Fibroblast of skin of right biceps (primary cell): ENCODE measurements at places on chromosomes 3 and 15.
A peak's percentile ranks its signal among the peaks of the same experiment; 100 is the strongest.

- no peak for DNase-seq
Measured at GRCh38 chr3:156298938-156299337, 178.6 kb downstream of the KCNAB1 start.

DNA sequence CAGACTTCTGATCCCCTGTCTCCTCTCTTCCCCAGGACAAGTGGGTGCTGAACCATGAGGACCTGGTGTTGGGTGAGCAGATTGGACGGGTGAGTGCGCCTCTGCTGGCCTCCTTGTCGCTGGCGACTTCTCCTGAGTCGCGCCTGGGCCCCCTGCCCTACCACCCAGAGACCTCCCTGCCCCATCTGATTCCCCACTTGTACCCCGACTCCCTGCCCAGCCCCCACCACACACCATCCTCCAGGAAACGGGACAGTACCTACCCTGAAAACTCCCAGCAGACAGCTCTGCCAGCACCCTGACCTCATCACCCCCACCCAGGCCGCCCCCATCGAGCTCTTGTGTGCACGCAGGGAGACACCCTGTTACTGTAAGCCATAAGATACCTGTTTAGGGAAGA, 7.7 kb downstream of the FES start:
- DNase-seq = no peak

GRCh38 chr15:57526076-57526475, 65.6 kb upstream of the MYZAP start:
- no peak for DNase-seq

DNA sequence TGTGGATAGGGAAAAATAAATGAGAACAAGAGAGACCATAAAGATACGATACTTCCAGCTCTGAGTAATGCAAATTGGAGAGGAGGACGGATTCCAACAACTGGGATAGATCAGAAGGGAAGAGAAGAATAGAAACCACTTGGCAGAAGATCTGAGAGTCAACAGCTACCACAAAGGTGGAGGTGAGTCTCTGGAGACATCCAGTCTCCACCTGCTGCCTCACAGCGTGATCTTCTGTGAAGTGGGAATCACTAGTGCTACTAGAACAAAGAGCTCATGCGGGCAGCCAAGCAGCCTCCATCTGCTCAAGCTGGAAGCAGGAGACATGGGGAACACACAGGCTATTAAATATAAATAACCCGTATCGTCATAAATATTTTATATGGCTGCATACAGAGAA, 558.5 kb upstream of the CFAP20DC start:
- no peak for DNase-seq

GRCh38 chr15:71732636-71733035, 77.7 kb upstream of the NR2E3 start:
- no peak for DNase-seq

GRCh38 chr3:186286114-186286513, 75.9 kb downstream of the DGKG start:
- peak; percentile 62 for DNase-seq

DNA sequence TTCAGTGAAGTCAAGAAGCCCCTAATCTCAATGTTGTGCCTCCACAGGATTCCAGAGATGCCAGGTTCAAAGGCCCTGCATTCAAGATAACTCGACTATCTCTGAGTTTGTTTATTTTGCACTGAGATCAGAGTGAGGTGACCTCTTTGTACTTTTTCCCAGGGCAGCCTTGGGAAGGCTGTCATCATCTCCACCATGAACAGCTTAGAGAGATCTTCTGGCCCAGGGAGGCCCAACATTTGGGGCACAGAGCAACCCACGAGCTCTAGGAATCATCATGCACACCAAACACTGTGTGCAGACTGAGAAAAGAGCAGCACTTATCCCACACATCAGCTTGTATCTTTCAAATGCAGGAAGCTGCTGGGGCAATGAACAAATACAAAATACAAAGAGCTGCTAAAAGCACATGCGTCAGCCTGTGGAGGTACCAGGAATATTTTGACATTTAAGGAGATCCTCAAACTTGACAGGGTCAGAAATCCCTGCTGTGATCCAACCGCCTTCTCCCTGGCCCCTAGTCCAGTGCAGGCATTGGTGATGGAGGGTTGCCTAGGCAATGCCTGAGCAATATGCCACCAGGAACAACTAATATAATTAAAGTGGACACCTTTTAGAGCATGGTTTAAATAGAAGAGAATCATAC, 33.6 kb downstream of the TRIM42 start:
- DNase-seq = no peak

DNA sequence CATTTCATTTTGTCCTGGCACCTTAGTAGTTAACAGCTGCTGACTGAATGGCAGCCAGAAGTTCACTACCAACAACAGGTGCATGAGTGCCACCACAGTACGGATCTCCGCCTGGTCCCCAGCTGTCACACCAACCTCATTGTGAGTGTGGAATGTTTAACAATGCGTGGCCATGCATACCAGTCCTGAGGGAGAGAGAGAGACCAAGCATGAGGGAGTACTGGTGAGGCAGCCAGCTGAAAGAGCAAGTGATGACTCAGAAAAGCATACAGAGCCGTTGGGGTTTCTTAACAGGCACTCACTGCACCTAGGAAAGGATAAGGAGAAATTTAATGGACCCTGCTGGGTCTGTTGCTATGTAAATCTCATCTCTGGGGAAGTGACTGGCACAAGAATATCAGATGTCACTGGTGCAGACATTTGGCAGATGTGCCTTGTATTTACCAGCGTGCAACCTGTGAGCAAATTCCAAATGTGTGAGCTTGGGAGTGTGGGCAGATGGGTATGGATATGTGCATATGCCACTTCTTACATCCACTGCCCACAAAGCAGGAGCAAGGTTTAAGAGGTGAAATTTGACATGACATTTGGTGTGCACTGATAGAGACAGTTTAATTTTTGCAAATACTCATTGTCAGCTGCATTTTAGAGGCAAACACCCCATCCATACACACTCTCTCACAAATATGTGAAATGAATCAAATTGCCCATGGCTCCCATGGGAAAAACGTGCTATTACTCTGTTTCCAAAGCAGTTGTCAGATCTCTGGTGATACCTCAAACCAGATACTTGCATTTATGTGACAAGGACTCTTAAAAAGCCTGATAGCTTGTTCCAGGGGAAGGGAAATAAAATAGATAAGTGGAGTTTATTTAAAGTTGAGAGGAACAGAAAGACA, 245.2 kb upstream of the ARPP21 start:
- no peak for DNase-seq

GRCh38 chr15:89109238-89109637, 21.0 kb downstream of the ABHD2 start:
- no peak for DNase-seq

DNA sequence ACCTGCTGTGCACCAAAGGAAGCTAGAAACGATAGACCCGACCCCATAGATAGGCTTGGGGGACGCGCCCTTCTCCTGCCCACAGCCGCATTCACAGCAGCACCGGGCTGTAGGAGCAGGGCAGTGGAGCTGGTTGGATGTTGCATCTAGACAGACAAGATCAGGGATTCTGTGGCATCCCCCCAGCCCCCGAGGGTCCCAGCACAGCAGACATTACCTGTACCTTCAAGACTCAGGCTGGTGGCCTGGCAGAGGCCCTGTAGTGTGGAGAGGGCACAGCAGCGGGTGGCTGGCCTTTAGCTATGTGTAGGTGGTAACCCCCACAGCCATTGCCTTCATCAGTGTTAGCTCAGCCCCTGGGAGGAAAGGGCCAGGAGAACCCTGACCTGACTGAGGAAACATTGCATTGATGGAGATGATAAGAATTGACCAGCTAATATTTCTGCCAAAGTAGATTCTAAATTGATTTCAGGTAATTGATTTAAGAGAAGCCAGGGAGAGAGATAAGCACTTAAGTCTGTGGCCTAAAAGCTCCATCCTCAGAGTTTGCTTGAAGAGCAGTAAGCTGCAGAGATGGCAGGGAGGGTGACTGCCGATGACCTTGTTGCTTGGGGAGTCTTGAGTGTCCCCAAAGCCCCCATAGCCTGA, 269.4 kb downstream of the TLE3 start:
- DNase-seq = no peak

DNA sequence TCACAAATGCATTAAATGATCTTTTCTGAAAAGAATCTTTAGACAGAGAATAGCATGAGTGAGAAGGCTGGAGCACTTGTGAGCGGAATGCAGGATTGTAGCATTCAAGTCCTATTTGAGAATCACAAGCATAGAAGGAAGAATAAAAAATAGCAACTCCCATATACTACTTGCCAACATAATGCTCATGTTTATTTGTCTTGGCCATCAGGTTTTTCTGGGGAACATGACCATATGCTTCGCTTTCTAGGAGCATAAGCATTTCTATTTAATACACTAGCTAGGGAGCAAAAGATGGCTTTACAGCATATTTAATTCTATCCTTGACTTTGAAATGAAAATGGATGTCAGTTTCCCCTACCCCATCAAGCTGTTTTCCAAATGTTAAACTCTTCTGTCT, 170.3 kb upstream of the MITF start:
- DNase-seq = no peak

- DNase-seq = no peak
Measured at GRCh38 chr3:52193065-52193464, 4.9 kb upstream of the ALAS1 start.

GRCh38 chr15:86849558-86850285, 770.1 kb downstream of the AGBL1 start:
- DNase-seq = no peak

DNA sequence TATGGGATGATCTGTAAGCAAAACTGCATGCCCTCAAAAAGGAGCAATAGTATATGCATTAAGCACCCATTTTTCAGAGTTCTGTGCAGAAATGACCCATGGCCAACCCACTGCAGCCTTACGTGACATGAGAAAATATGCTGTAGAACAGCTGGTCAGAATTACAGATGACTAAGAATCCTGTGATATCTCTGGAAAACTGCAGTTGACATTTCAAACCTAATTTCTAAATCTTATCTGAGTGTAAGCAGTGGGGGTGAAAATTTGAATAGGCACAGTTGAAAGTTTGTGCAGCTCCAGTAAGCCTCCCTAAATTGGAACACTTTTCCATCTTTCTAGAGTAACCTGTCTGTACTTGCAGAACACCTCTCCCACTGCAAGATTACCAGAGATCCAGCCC, 28.7 kb upstream of the COL6A6 start:
- peak; percentile 16 for DNase-seq

DNA sequence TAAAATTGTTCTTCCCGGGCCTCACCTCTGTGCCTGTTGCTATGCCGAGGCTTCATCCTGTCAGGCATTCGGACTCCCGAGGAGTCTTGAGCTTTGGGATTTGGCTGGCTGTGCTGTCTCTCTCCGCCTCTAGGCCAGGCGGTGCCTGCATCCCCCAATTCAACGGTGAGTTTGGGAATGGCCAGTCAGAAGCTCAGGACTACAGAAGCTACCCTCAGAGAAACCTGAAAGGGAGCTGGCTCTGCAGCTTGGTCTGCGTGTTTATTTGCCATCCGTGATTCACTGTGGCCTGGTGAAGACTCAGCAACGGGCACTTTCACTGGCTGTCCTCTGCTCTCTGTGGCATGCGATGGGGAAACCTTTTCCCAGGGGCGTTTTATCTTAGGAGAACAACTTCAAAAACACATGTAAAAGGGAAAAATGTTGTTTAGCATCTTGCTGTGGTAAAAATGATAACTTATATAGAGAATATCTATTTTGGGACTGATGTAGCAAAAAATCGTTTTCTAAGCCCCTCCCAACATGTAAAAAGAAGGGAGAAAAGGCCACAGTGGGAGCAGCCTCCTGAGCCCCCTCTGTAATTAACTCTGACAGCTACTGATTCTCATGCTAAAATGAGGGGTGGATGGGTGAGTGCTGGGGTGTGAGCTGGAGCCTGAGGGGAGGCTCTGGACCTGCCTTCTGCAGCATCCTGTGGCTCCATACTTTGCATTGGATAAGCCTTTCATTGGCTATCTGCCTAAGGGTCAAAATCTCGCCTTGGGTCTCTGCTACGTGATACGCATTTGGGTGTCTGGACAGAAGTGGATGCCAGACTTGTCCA, 103.4 kb upstream of the KLHL25 start:
- DNase-seq = no peak

DNA sequence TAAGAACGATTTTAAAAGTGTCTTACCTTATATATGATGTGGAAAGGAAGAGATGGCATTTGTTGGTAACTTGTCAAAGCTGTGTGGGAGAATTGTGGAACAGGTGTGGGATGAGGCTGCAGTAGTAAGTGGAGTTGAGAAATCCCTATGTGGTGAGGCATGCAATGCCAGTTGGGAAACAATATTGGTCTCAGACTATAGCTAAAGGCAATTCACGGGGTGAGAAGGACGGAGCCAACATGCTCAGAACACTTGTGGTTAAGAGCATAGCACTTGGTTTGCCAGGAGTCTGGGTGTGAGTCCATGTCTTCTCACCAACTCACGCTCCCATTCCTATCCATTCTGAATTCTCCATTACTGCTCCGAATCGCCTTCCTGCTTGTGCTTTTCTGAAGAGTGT, 615.6 kb upstream of the ADAMTS9 start:
- no peak for DNase-seq

DNA sequence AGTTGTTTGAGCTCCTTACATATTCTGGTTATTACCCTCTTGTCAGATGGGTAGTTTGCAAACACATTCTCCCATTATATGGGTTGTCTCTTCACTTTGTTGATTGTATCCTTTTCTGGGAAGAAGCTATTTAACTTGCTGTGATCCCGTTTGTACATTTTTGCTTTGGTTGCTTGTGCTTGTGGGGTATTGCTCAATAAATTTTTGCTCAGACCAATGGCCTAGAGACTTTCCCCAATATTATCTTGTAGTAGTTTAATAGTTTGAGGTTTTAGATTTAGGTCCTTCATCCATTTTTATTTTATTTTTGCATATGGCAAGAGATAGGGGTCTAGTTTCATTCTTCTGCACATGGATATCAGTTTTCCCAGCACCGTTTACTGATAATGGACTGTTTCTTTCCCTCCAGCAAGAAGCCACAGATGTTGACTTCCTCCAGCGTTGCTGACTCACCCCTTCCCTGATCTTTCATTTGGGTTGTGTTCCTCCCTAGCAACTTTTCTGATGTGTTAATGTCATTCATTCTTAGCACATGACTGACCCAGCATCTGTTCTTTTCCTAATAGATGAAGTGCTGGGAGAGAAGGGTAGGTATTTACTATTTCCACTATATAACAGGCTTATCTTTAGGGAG, 166.7 kb upstream of the SGO1 start:
- DNase-seq = peak; percentile 10

GRCh38 chr3:1848935-1849334, 249.7 kb upstream of the CNTN4 start:
- no peak for DNase-seq

DNA sequence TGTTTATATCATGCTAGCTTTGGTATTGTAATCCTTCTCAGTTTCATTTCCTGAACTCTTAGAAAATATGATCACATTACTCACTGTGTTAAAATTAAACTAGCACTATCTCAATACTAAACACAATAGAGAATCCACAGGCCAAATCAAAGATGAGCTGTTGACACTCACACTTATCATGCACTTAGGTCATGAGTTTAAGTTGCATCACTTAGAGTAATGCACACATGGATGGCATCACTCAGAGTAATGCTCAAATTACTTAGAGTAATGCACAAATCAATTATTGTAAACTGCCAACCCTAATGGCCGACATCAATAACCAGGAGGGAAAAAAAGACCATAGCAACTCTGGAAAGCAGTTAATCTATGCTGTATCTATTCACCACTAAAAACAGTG, 40.0 kb upstream of the MCF2L2 start:
- no peak for DNase-seq

DNA sequence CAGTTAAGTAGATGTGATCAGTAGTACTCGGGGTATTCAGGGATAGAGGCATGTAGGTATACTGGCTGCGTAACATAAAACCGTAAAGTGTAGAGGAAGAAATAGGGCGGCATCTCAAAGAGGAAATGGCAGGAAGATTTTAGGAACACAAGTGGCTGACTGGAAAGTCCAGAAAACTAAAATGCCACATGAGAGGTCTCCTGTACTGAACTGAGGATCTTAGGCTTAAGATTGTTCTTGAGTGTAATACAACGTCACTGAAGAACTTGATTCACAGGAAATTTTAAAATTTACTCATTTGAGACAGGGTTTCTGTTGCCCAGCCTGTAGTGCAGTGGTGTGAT, 2.3 kb upstream of the LMLN start:
- DNase-seq = no peak
